NCI-H2081 treated with DMSO at 0.1 percent for 48 hours (cell line): ENCODE measurements at places on chromosomes 4 and X.

- DNase-seq = no peak
Measured at GRCh38 chr4:182969651-182970279, 52.6 kb upstream of the DCTD start.

- no peak for DNase-seq
Measured at GRCh38 chr4:144955104-144955503, 142.9 kb downstream of the ANAPC10 start.

DNA sequence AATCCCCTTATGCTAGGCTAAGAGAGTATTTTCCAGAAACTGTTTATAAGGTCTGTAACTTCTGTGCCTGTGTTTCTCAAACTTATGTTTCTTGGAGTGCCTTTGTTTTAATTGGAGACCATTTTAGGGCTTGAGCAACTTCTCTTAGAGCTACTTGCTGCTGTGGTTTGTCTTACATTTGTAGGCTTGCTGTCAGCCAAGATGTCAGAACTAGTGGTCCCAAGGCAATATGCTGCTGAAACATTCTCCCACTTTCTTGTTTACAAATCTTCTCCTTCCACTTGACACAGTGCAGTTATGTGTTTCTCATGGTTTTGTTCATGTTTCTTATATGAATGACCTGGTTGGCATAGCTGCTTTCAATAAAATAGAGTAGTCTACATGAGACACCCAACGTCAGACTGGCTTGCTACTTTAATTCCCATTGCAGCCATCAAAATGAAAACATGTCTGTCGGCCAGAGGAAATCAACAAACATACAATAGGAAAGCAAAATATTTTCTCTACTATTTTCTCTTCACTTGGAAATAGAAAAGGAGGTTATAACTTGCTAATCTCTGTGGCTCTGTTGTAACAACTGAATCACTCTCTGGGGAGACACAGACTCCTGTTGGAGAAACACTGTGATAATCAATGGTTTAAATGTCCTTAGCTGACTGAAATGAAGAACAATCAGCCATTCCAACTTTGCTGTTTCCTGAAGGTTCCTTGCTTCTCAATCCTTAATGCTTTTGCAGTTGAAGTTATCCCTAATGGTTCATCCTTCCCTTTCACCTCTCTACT is 426.4 kb downstream of the PDGFC start:
- no peak for DNase-seq

DNA sequence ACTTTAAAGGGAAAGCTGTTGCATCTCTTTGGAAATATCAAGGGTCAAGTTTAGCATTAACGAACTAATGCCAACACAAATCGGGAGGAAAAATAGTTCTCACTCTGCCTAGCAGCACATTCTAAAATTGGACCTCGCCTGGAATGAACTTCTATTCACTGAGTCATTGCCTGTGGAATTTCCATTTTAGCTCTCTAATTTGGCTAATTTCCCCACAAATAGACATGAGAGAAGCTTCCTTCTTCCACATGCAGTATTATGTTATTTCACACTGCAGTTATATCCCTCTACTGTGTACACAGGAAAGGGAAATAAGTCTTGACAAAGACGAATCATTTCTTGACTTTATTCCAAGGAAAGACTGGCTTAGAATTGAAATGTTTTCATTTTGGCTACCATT is 9.3 kb downstream of the ZXDA start:
- DNase-seq = no peak

- no peak for DNase-seq
Measured at GRCh38 chrX:97126020-97126419, 242.3 kb downstream of the RPA4 start.

DNA sequence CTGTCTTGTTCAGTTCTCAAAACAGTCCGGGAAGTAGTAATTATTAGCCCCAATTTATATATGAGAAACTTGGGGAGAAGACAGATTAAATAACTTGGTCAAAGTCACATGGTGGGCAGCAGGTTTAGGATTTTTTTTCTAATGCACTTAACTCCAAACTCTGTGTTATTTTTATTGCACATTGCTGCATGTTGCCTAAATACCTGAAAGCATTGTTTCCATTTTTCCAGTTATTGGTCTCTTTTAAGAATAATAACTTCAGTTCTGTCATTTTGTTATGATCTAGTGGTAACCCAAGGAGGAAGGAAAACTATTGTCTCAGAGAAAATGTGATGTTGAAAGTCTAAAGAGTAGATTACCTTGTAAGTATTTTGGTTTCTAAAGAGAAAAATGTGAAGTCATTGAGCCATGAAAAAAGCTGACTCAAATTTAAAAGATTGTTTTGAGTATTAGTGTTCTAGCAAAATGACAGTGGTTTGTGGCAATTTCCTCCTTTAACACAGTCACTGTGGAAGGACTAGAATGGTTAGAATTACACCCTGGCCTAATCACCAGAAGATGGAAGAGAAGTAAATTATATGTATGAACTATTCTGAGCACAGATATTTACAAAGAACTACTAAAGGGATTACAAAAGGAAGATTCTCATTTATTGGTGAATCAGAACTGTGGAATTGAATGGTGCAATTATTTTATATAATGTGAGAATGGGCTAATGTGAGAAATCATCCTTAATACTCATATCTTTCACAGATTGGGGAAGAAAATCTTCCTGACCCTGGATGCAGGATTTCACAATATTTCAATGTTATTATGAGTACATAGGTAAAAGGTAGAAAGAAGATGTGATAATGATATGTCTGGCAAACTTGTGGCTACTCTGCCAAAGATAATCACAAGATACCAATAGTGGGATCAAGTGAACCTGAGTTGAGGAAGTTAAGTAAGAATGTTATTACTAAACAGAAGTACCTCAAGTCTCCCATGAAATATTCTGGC is 21.7 kb upstream of the CXCL8 start:
- no peak for DNase-seq

DNA sequence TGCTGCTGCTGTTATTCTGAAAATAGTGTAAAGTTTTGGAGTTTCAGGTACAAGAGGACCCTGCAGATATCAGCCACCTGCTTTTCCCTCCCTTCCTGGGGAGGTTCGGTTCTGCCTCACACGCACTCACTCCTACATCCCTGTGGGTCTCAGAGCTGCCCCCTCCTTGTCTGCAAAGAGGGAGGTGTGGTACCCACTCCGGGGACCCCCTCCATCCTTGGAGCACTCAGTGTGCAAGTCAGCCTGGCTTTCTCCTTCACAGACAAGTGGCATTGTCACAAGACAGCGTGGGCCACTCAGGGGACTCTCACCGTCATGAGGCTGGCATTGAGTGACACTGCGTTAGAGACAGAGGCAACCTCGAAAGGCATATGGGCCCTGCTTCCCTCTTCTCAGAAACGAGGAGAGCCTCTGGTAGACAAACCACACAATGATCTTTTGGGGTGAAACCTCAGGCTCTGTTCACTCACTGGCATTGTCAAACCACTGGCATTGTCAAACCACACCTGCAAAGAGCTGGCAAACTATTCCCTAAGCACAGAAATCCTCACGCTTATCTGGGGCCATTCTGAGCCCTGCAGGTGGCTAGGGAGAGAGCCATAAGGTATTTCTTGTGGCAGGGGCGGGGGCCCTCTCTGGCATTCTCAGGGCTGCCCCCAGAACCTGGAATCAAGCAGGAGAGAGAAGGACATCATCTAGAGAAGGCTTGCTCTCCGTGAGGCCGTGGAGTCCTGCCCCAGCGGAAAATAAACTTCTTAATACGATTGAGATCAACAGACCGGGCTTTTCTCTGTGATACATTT is 285.0 kb downstream of the SHOX start:
- no peak for DNase-seq

DNA sequence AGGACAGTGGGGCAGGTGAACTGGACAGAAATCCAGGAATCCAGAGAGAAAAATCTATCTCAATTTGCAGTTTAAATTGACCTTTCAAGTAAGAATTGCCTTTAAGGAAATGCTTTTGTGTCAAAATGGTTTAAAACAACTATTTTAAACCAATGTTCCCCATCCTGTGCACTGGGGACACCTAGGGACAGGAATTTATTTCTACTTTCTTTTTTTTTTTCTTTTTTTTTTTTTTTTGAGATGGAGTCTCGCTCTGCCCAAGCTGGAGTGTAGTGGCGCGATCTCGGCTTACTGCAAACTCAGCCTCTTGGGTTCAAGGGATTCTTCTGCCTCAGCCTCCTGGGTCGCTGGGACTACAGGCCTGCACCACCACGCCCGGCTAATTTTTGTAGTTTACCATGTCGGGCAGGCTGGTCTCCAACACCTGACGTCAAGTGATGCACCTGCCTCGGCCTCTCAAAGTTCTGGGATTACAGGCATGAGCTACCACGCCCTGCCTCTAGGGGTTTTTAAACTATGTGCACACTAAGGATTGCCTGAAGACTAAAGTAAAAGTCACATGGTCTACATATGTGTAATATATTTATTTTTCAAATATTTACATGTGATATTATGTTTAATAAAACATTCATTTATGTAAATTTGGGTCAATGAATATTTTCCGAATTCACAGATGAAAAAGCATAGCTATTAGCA is 1213.4 kb downstream of the STIM2 start:
- DNase-seq = no peak

- no peak for DNase-seq
Measured at GRCh38 chr4:146110871-146111485, 64.5 kb upstream of the LSM6 start.

- DNase-seq = no peak
Measured at GRCh38 chr4:148542922-148543623, 100.9 kb upstream of the NR3C2 start.

DNA sequence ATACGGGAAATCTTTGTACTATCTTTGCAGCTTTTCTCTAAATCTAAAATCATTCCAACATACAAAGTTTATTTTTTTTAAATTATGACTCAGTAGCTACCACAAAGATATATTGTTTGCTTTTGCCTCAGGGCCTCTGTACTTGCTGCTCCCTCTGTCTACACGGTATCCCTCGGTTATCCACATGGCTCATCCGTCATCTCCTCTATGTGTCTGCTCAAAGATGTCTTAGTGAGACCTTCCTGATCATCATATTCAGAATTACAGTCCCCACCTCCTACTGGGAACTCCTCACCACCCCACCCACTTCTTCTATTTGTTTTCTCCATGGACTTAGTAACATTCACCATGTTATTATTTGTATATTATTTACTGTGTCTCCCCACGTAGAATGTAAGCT is 107.8 kb downstream of the PARM1 start:
- DNase-seq = no peak

DNA sequence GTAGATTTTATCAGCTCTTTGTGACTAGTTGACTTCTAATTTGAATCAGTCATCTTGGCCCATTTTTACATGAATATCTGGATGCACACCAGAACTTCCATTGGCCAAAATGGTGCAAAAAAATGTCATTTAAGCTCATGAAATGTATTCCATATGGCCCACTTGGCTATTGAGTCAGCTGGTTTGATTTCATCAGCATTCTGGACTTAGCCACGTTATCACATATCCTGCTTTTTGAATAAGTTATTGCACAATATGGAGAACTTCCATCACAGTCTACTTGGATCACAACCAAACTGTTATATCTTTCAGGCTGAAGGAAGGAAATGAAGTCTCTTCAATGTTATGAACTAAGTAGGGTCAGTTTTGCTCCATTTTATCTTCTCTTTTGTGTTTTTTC is 640.6 kb downstream of the PCDH7 start:
- no peak for DNase-seq

GRCh38 chrX:116499780-116500179 is 37.0 kb upstream of the CT83 start:
- DNase-seq = no peak

- DNase-seq = no peak
Measured at GRCh38 chr4:59570860-59571476, 1629.2 kb upstream of the ADGRL3 start.

DNA sequence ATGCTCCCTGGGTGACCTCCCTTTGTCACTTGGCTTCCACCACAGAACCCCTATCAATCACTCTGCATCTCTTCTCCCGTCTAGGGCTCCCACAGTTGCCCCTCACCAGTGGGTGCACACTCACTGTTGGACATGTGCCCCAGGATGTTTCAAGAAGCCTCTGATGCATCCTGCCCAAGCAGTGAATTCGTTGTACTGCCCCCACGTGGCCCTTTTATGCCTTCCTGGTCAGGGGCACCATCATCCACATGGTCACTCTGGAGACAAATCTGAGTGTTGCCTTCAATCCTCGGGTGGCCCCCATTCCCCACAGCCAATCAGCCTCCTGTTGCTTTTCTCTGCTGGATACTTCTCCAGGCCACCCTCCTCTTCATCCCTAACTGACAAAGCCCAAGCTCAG is 12.2 kb downstream of the ITIH6 start:
- DNase-seq = no peak

DNA sequence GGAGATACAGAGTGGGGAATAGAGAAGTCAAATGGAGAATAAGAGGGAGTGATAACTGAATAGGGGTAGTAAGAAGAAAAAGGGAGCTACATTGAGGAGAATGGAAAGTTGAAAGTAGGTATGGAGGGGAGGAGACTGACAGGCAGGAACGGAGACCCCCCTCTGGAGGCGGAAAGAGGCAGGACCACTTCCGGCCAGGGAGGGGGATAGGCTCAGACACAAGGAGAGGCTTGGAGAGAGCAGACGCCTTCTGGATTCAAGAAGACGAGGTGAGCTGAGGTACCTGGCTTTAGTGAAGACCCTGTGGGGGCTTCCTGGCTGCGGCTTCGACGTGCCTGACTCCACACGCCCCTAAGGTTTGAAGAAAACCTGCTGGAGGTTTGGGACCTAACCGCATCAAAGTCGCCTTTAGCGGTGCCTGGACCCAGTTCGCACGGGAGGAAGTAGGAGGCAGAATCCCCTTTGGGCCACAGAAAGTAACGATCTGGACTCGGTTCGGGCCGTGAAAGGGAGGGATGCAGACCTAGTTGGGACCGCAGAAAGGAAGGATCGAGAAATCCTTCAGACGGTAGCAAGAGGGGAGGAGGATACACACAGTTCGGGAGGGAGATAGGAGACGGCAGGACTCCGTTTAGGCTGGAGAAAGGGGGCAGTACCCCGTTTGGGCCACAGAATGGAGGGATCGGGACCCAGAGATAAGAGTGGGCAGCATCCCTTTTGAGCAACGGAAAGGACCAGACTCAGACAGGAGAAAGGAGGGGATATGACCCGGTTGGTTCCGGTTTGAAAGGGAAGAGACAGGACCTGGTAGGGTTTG is at the start of gene TRO:
TRO (plus strand) TSS at position 215 of the 817 bp plus-strand sequence. CDS start 1,423 bp downstream, outside the sequence.
- DNase-seq = no peak

DNA sequence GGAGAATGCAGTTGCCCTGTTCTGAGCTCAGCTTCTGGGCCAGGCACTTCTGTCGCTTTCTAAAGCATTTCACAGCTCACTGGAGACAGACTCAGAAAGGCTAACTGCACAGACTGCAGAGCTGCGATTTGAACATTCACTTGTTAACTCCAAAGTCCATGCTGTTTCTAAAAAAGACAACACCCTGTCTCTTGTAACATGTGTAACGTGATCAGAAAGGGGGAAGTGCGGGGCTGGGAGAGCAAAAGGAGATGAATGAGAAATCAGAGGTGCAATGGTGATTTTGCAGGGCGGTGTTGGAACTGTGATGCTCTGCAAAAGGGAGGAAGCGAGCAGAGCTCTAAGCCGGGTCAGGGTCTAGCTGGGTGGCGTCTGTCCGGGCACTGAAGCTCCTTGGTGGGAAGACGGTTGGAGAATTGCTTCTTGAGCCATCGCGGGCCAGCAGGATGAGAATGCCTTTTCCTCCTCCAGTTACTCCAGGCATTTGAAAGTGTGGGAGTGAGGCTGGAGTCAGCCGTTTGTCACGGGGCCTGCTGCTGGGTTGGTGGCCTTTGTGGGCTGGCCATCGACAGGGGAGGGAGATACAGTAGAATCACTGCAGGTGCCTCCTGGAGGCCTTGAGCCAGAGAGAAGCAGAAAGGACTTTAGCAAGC is 20.3 kb downstream of the TBC1D14 start:
- no peak for DNase-seq
